Dorsolateral prefrontal cortex (tissue), 122 donors: ENCODE measurements at places on chromosomes 1 and 21.

DNA sequence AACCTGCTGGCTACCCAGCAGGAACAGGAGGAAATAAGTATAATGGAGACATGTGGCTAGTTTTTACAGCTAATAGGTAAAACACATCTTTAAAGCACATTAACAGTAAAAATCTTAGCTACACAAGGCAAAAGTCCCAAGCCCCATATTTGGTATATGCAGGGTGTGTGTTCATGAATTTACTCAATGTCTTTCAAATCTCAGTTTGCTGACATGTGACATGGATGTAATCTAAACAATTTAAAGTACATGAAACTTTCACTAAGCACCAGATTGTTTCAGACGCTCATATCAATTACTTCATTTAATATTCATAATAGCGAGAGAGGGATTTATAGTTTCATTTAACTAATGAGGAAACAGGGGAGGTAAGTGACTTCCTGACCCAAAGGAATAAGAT lies 3.9 kb downstream of the TACSTD2 start:
- no peak for DNase-seq

- no peak for DNase-seq
These were observed 167.2 kb downstream of the FMN2 start for GRCh38 chr1:240258910-240259309.

DNA sequence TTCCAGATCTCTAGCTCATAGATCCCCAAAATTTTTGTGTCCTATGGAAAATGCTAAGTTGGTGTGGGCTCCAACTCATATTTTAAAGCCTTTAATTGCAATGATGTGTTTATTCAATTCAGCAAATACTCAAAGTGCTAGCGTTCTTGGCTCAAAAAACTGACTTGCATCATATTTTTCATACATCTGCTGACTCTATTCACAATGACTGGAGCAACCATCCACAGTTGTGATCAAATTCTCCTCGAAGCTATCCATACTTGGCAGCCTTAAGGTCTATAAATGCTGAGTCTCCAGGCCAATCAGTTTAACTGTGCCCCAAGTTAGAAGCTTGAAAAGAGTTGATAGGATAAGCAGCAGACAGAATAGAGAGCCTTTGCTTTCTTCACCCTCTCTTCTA lies 2.9 kb upstream of the ATP1A1 start:
- DNase-seq, result no peak

DNA sequence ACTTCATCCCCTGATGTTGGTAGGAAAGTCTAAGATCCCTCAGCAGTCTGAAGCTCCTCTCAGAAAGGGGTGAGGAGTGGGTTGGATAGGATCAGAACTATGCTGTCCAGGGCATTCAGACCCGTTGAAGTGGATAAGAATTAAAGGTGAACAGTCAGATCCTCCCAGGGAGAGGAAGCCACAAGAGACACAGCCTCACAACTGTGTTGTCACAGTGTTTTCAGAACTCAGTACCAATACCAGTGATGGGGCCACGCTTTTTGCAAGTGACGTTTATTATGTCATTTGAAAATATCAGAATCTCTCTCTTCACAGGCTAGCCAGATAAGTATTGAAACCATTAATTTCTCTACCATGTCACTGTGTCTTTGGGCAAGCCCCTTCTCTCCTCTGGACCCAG lies 15.4 kb upstream of the EPS15 start:
- no peak for DNase-seq

- DNase-seq, result no peak
These were observed 10.4 kb upstream of the GJA8 start for GRCh38 chr1:147892216-147892615.

DNA sequence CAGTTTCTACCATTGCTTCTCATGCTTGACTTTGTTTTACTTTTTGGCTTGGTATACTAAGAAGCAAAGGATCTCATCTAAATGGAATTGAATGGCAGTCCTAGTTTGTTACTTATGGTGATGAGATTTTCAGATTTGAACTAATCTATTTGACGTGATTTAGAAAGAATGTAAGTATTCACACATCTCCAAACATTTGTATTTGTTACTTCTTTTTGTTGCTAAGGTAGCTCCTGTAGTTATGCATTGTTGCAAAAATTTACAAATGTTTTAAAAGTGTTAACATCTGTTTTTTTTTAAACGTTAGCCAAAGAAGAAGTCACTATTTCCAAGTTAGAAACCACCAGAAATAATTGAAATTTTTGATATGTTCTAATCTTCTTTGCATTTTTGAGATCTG lies 222.5 kb downstream of the RPS6KC1 start:
- no peak for DNase-seq

GRCh38 chr1:151520359-151520758 lies 9.2 kb downstream of the CGN start:
- DNase-seq, result no peak

DNA sequence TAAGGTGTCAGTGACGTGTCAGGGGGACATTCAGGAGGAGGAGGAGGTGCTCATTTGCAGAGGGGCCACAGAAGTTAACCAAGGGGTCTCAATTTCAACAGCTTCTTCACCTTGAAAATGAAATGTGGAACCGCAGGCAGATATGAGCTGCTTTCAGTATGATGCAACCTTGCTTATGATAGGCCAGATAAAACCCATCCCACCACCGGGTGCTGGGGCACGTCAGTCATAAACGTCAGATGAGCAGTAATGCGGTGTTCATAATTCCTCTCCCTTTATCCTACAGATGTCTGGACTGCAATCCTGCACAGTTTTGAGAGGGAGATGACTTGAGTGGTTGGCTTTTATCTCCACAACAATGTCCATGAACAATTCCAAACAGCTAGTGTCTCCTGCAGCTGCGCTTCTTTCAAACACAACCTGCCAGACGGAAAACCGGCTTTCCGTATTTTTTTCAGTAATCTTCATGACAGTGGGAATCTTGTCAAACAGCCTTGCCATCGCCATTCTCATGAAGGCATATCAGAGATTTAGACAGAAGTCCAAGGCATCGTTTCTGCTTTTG lies 1.7 kb downstream of the PTGFR start:
- DNase-seq, result no peak
